ENCODE measurements at places on chromosomes 13 and 19.

- no peak for DNase-seq
Measured at GRCh38 chr13:43470610-43471009, 316.2 kb downstream of the ENOX1 start.

- DNase-seq: no peak
Measured at GRCh38 chr19:51628153-51628939, 1.9 kb downstream of the SIGLEC5 start.

DNA sequence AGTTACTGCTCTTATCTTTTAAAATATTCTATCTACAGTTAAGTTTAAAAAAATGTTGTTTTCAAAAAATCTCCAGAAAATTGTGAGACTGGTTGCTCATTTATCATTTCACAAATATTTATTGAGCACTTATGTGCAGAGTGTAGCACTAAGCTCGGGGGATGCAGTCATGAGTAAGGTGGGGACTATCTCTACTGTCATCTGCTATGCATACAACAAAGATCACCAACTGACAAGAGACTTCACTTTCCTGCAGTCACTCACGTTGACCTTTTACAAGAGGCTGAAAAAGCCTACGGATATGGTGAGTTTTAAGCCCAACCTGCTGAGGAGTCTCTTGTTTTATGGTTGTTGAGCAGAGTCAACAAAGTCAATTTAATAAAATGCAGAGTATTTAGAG lies 392.5 kb downstream of the KLF12 start:
- no peak for DNase-seq

- no peak for DNase-seq
Measured at GRCh38 chr19:42544146-42544545, 15.9 kb upstream of the CEACAM1 start.

- no peak for DNase-seq
Measured at GRCh38 chr13:100989392-100989791, 314.8 kb upstream of the TMTC4 start.

GRCh38 chr13:36709136-36709890 lies 35.5 kb downstream of the SERTM1 start:
- no peak for DNase-seq

DNA sequence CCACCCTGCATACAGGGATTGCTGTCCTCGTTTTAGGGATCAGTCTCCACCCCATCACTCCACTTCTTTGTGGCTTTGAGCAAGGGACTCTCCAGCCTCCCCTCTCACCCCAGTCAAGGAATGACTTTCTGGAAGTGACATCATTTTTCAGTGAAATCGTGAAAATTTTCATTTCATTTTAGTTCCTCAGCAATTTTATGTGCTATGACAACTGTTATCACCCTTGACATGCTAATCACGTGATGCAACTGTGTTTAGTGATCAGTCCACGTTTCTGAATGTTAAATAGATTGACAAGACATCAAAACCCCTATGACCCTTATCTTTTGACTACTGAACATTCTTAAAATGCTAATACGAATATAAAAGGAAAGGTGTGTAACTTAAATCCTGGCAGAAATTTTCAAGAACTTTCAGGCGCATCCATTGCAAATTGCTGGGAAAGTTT lies 8.0 kb downstream of the C19orf81 start:
- DNase-seq: no peak

DNA sequence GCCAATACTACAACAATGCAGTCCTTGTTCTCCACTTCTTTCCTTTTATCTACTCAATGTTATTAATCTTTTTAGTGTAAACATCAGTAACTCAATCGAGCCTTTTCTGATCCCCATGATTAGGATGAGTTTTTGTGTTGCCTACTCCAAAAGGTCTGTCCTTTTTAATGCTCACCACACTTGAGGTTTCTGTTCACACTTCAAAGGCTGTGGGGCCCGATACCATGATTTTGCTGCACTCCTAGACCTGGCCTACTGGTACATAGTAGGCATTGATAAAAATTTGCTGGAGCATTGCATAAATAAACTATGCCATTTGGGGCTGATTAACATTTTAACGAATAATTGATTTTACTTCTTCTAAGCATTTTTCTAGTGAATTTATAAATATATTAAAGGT lies 125.4 kb upstream of the KLF12 start:
- no peak for DNase-seq

DNA sequence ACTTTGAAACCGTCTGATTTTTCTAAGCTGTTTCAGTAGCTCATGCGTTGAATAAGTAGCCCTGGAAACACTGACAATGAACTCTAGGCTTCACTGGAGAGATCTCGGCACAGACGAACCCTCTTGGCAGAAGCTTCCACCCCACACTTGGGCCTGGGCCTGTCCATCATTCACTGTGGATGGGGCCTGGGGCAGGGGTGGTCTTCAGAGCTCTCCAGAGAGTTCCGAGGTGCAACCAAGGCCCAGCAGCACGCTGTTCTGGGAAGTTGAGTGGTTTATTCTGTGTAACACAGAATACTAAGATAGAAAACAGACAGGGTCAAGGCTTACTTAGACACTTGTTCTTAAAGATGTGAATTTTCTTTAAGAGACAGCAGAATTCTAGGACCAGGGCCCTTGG lies 21.9 kb downstream of the NAXD start:
- DNase-seq: no peak

GRCh38 chr19:39017026-39017425 lies 15.3 kb downstream of the FBXO27 start:
- DNase-seq: no peak

DNA sequence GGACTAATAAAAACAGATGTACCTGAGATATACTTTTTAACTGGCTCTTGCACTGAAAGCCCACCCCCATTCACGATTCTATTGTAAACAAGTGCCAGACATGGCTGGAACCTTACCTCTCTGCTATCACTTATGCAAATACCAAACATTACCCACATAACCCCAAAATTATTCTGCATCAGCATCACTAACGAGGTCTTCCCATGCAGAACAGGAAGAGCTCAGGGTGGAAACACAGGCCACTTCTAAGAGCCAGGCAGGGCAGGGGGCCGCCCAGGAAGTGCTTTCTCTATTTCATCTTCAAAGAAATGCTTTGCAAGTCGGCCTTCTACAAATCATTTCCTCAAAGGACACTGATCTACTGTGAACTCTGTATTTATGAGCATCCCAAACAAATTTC lies 7.3 kb downstream of the IRS2 start:
- DNase-seq: peak; percentile 86

GRCh38 chr19:54104998-54105715 lies 2.5 kb downstream of the NDUFA3 start:
- no peak for DNase-seq

DNA sequence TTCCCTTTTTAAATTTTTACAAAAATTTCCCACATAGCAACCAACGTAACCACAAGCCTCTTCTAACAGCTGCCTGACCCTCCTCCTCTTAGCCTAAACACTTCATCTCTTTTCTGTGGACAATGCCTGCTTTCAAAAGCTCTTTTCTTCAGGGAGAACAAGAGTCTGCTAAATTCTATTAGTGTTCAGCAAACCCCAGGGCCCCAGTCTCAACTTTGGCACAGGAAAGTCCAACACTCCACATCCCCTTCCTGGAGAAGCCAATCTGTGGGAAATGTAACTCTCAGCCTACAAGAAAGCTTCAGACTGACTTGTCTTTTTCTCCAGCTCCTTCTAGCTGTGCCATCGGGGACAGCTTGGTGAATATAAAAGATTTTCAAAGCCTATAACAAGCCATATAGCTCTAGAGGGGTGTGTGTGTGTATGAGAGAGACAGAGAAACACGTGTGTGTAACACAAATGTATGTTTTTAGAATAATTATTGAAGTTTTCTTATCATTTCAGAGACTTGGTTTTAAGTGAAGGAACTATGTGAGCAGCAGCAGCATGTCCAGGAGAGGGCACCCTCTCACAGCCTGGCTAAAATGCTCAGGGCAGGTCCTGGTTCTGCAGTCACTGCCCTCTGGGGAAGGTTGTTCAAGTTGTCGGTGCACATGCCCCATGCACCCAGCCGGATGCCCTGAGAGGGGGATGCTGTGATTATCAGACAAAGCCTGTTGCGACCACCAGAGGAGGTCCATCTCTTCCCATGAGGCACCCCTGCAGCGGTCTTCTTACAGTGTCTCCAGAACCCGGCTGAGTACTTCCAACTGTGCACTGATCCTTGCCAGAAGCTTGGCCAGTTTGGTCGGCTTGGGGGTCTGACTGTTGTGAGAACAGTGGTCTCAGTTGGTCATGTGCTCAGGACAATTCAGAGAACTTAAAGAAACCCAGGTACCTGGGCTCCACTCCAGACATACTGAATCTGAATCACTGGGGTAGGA lies 34.4 kb downstream of the CCDC70 start:
- DNase-seq: peak; percentile 38

DNA sequence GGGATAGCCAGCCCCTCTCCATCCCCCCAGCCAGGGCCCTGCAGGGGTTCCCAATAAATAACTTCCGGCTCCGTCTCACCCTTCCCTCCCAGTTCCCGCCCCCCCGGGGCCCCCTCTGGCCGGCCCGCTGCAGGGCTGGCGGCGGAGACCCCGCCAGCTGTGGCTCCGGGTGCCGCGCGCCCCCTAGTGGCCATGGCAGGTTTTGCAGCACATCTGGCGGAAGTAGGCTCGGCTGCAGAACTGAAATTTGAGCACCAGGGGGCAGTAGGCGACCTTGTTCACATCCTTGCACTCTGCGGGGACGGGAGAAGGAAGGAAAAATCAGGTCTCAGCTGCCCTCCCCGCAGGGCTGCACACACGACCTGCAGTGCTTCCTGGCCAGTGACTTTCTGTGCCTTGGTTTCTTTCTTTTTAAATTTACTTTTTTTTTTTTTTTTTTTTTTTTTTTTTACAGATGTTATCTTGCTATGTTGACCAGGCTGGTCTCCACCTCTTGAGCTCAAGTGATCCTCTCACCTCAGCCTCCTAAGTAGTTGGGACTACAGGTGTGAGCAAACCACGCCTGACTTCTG lies 3.6 kb upstream of the MYO1F start:
- peak; percentile 80 for DNase-seq

DNA sequence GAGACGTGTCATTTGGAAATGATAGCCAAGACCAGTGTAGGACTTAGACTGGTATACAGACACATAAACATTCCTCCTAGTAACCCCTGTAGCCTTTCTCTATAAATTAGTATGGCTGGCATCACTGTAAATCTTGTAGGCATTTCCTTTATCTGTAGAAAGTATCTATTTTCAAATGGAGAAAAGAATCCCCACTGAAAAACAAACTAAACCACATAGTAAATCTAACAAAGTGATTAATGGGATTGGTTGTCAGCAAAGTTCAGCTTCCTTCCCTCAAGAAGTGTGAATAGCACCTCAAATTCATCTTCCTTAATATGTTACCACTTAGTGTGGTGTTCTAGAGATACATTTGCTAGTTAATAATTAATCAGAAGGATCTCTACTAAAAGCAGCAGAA lies 119.4 kb upstream of the NBEA start:
- no peak for DNase-seq

DNA sequence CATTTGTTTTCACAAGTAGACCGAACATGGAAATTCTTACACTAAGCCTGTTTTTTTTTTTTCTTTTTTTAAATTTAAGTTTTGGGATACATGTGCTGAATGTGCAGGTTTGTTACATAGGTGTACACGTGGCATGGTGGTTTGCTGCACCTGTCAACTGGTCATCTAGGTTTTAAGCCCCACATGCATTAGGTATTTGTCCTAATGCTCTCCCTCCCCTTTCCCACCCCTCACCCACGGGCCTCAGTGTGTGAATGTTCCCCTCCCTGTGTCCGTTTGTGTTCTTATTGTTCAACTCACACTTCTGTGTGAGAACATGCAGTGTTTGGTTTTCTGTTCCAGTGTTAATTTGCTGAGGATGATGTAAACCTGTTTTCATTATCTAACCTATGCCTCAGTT lies 2.6 kb downstream of the NLRP4 start:
- no peak for DNase-seq

- DNase-seq: no peak
Measured at GRCh38 chr19:10748927-10749434, 31.1 kb downstream of the DNM2 start.

DNA sequence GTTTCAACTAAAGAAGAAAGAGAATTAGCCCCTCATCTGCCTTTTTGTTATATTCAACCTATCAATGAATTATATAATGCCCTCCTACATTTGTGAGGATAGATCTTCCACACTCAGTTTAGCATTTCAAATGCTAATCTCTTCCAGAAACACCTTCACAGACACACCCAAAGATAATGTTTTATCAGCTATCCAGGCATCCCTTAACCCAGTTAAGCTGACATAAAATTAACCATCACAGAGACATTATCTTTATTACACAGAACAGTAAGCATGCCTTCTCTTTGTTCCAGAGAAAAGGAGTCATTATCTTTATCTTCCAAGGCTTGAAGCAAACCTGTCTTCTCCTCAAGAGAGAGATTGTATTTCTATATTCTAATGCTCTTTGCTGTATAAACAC lies 53.1 kb downstream of the PCDH20 start:
- DNase-seq: no peak

DNA sequence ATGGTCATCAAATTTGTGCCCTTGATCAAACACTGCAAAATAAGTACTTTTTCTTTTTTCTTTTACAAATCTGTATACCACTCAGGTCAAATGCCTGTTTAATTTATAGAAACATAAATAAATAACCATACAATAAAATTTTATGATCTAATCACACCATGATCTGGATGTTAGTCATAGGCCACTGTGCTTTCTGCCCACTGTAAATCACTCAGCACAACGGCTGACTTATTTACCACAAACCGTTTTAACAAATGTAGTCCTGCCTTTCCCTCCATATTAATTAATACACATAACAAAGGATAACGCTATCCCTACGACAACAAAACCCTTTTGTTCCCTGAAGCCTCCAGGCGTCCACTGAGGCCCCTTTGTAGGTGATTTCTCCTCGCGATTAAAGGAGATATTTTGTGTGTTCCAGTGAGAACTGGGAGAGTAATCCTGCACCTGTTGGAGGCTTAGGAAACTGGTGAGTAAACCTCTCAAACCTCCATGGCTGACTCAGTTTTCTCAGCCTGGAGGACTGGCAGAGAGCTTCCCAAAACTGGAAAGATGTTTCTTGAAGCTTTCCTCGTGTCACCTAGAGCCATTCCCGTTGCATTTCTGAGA lies 477.1 kb upstream of the SGCG start:
- DNase-seq: no peak

DNA sequence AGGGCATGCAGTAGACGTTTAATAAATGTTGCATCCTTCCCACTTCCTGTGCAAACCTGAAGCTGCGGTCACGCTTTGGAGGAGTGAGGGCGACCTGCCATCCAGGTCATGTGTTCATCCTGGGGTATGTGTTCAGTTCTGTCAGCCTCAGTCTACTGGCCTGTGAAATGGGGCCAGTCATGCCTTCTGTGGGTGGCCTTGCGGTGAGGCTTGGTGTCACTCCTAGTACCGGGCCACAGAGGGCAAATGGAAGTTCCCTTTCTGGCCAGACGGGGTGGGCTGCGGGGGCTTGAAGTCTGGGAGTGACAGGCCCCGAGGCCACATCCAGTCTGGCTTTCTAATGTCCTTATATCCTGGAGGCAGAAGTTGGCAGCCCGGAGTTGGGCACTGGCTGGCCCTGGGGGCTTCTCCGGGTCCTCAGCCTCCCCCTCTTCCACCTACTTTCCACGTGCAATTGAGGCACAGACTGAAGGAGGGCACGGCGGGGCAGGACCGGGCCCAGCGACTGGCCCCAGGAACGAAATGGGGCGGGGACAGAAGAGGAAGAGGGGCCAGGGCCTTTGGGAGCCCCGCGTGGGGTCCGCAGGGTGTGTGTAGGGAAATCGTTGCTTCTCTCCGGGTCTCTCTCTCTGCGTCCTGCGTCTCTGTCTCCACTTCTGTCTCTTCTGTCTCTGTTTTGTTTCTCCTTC lies 11.1 kb downstream of the PDE4A start:
- peak; percentile 54 for DNase-seq
